ENCODE measurements at places on chromosomes 5 and 9.
A peak's percentile ranks its signal among the peaks of the same experiment; 100 is the strongest.

DNA sequence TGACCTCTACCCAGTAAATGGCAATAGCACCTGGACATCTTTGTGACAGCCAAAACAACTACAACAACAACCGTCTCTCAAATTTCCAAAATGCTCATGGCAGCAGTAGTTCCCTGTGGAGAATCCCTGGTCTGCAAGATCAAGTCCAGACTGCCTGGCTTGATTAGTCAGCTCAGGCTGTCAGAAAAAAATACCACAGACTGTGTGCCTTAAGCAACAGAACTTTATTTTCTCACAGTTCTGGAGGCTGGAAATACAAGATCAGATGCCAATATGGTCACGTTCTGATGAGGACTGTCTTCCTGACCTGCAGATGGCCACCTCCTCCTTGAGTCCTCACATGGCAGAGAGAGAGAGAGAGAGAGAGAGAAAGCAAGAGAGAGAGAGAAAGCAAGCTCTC lies 52.3 kb upstream of the MOCS2 start:
- DNase-seq = peak; percentile 44

DNA sequence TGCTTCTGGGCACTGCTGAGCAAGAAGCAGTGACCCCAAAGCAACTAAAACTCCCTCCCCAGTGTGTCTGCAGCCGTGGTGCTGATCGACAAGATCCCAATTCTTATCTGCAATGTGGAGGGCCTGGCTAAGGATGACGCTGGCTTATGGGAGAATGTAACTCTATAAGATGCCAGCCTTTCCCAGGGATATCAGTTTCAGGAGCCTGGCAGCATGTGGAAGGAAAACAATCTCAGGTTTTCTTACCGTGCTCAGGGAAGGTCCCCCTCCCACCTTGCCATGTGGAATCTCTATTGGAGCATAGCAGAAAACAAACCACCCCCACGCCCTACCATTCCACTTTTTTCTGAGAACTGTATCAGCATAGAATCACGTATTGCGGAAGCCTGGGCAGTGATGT lies 87.7 kb upstream of the PTPN3 start:
- DNase-seq = no peak

DNA sequence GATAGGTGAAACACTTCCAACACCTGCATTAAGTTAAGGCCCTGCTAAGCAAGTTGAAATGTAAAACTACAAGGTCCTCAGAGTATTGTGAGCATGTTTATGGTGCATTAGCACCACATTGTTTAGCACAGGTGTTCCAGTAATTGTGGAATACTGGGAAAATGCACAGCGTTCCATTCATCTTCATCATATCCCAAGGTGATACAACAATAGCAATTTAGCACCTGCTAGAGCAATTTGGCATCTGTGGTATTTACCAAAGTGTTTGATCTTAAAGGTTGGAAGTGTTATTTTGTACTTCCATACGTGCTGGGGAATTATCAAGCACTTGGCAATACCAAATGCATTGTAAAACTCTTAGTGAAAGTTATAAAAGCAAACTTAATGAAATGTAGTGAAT lies 266.8 kb downstream of the CYLC2 start:
- DNase-seq = no peak

- no peak for DNase-seq
These were observed 3.8 kb upstream of the SQSTM1 start for GRCh38 chr5:179816796-179817469.

- no peak for DNase-seq
These were observed 145.7 kb upstream of the KLF4 start for GRCh38 chr9:107635101-107635802.

DNA sequence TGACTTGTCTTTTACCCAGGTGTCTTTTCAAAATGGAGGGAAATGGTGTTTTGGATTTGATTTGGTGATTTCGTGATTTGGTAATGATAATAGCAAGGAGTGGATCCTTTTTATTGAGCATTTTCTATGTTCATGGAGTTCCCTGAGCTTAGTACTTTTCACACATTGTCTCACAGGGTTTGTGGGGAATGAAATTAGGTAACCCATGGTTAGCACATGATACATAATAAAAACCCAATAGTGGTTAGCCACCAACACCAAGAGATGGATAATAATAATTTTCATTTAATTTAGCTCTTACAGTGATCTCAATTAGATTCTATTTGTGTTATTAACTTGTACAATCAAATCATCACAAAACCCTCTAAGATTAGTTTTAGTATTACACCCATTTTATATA lies 65.4 kb downstream of the ARHGAP26 start:
- DNase-seq = no peak

DNA sequence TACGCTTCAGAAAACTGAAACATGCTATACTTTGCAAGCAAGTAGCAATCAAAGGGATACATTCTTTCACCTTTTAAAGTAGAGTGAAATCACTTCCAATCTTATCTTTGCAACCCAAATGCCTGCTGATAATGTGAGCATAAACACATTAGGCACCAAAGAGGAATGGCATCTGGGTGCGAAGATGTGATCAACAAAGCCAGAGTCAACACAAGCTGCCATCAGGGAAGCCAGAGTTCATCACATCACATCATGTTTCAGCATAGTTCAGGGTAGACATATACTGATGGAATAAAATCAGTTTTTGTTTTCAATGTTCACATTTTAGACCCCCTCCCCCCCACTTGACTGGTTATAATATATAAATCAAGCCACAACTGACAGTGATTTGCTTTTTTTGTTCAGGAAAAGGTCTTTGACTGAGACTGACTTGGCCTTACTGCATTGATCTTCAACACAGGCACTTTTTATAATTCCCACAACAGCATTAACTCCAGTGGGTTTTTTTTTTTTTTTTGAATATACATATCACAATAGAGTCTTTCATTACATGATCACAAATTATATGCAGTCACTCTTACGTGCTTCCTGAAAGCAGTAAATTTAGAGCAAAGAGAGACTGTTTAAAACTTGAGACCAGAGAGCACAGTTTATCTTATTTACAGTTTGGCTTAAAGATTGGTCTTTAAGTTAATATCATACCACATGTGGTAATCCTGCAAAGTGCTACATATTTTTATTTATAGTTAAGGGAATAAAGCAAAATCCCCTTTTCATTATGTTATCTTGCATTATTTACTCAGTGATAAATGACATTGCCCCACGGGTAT lies 20.3 kb downstream of the AOPEP start:
- no peak for DNase-seq

DNA sequence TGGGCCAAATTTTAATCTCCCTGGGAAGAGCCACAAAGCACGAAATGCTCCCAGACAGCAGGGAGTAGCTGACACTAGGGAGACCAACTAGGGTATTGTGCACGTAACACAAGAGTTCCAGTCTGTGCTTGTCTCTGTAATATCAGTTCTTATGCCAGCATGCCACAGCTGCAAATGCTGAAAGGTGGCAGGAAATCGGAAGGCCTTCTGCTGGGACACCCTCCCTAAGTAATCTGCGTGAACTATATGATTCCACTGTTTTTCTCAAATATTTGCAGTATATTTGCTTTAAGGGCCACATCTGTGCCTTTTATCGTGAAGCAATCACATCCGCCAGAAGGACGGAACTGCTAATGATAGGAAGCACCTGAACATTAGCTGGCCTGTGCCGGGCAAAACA lies 12.6 kb downstream of the VLDLR start:
- DNase-seq = no peak

- DNase-seq = no peak
These were observed 188.6 kb downstream of the SNX18 start for GRCh38 chr5:54705994-54706653.

DNA sequence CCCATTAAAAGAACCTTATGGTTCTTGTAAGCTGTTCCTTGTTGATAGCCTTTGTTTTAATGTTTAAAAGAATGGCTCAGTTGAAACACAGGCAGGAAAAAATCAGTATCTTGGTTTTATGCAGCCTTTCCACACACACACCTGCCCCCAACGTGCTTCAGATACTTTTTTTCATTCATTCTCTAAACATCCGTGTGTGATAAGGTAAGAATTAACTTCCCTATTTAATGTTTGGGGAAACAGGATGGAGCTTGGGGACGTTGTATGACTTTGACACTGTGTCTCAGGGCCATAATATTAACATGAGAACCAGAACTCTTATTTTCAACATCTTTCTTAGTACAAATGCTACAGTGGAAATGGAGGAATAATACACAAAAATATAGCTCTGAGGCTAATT lies 5.8 kb upstream of the ZNF622 start:
- no peak for DNase-seq

GRCh38 chr9:5512658-5513452 lies 2.5 kb downstream of the PDCD1LG2 start:
- no peak for DNase-seq
